T-helper 1 cell (primary cell): ENCODE measurements at places on chromosomes 11 and 22.

GRCh38 chr22:47484960-47485569 lies 722.6 kb downstream of the TBC1D22A start:
- DNase-seq, result no peak

GRCh38 chr22:40976866-40977700 lies 25.9 kb downstream of the RBX1 start:
- DNase-seq, result no peak

DNA sequence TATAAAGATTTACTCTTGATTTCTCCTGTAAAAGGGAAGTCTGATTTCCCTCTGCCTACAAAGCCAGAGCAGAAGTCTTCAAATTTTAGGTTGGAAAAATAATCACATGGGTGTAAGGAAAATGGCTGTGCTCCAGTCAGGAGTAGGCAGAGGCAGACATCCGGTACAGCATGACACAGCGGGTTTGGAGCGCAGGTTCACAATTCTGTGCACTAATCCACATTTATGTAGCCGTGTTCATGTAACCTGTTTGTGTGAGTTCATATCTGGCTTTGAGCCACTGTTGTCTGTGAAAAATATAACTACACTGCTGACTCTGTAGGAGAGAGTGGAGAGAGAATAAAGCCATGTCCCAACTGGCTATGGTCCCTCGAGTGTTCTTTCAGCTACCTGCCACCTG lies 248.0 kb downstream of the CASP12 start:
- peak; percentile 9 for DNase-seq

- DNase-seq, result no peak
Observed at GRCh38 chr11:57290288-57290687, 34.5 kb downstream of the TNKS1BP1 start.

DNA sequence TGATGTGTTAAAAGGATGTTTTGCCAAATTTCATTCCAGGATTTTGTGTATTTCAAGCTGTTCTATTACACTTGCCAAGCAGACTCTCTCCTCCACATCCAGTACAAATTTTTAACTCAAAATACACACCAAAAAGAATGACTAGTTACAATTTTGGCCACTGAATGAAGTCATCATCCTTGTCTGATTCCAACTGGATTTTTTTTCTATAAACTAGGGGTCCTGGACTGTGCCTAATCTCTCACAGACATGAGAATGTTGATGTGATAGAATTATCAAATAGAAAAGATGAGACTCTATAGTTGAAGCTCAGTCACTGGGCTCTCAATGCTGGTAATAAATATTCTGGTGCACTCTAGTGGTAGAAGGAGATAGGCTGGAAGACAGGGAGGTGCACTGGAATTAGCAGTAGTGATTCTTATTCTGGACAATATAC lies 85.8 kb downstream of the FANCF start:
- no peak for DNase-seq

GRCh38 chr11:69401715-69402114 lies 79.7 kb upstream of the LINC01488 start:
- DNase-seq, result no peak

GRCh38 chr11:126917531-126918204 lies 82.9 kb downstream of the KIRREL3 start:
- no peak for DNase-seq

DNA sequence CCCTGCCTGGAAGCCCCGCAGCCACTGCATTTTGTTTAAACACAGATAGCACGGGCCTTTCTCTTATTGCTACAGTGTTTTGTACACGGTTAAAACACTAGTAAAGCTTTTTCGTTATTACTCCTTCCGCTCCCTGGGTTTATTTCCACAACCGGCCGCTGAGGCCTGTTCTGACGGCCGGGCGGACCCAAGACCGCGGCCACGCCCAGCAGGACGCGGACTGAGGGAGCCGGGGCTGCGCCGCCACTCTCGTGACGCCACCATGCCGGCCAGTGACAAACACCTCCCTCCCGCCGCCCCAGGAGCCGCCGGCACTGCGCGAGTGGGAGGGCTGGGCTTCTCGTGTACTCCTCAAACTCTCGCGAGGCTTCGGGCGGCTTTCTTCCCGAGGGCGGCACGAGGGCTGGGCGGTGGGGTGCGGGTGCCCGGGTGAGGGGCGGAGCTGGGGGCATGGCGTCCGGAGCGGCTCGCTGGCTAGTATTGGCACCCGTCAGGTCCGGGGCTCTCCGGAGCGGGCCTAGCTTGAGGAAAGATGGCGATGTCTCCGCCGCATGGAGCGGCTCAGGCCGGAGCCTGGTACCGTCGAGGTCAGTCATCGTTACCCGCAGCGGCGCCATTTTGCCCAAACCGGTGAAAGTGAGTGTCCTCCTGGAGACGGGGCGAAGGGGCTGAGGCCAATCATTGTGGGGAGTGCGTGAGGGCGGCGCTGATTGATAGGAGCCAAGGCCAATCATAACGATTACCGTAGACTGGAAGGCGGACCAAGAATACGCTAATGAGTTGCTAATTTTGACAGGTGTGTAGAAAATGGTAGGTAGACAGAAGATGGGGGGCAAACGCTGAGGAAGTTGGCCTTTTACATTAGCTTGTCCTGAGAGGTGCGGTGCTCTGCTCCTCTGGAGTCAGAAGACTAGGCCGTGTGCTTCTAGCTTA lies at the start of gene SMDT1:
Gene SMDT1 (plus strand): TSS at position 382 of the 933 bp plus-strand sequence. CDS start 69 bp downstream, at position 451.
- DNase-seq, result peak; percentile 99

GRCh38 chr11:75145196-75145971 lies 5.5 kb upstream of the SLCO2B1 start:
- no peak for DNase-seq

DNA sequence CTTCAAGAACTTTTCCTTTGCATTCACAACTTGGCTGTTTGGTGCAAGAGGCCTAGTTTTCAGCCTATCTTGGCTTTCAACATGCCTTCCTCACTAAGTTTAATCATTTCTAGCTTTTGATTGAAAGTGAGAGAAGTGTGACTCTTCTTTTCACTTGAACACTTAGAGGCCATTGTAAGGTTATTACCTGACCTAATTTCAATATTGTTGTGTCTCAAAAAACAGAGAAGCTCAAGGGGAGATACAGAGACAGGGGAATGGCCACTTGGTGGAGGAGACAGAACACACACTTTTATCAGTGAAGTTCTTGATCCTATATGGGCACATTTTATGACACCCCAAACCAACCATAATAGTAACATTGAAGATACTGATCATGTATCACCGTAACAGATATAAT lies 532.3 kb downstream of the DLG2 start:
- DNase-seq, result no peak

DNA sequence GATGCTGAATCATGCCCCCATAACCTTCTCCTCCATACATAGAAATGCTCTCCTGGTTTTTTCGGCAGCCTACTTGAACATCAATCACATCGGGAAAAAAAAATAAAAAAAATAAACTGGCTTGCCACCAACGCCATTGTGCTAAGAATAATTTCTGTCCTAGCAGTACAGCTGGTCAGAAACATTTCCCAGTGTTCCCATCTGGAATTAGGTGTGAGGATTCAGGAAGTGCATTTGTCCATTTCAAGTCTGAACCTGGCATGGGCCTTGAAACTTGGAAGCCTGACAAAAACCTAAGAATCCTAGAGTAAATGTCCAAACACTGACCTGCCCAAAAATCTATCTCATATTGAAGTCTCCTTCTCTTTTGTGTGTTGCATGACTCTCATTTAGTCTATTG lies 16.6 kb upstream of the NAV2 start:
- no peak for DNase-seq

DNA sequence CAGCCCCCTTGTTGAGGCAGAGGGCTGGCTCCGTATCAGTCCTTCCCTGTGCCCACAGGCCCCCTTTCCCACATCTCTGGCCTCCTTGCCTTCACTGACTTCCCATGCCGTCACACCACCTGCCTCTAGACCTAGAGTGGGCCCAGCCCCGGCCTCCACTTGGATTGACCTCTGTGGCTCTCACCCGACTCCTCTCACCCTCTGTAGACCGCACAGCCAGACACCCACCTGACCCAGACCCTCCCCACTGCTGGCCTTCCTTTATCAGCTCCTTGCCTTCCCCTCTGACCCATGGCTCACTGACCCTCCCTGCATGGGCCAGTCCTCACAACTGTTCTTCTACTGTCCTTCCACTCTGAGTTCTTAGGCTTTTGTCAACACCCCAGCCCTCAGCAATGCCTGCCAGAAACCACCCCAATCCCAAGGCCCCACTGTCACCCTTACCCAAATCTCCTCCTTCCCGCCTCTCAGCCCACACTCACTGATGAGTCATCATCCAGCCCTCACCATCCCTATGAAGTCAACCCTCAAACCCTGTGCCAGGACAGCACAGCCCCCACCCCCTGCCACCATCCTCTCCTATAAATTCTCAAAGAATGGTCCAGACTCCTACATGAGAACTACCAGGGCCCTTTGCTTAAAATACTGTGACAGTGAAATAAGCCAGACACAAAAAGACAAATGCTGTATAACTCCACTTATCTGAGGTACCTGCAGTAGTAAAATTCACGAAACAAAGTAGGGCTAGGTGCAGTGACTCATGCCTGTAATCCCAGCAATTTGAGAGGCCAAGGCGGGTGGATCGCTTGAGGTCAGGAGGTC lies 53.4 kb downstream of the SCGB1A1 start:
- no peak for DNase-seq

DNA sequence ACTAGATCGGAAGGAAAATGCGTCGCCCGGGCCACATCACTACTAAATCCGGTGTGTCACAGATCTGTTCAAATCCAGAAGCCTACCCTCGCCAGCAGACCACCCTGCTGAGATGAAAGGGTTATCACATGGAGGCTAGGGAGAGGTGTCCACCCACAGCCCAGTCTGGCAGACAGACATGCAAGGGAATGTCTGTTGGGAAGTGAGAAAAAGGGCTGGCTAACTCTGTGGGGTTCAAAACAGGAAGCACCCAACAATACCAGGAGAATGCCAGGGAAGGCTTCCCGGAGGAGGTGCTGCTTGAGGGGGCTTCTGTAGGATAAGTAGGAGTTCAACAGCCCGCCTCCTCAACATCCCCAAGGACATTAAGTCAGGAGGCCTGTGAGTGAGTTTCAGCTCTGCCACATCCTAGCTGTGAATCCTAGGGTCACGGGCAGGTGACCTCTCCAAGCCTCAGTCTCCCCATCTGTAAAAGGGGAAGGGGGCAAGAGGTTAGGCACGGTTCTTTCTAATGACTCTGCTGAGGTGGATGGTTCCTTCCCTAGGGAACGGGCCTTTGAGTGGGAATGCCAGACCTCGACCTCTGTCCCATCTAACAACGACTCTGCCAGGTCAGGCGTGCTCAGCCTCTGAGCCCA lies 1.1 kb downstream of the TPST2 start:
- DNase-seq, result no peak

DNA sequence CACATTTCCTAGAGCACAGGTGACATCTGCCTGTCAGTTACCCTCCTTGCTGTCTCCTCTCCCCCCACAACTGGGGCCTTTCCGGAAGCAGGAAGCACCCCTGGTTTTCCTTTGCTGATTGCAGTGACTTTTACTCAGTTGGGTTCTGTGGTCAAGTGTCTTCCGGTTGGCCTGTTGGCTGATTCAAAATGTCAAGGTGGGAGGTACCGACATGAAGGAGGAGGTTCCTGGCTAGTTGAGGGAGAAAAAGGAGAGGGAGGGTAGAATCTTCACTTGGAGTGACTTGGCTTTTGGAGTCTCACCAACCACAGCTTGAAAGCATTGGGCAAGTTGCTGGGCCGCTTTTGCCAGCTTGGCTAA lies 9.3 kb upstream of the ADAMTS15 start:
- no peak for DNase-seq
